Activated T-cell treated with anti-CD3 and anti-CD28 coated beads, Interleukin-2, amount 50 U/mL, for 72 hours (primary cell): ENCODE measurements at places on chromosomes 12 and 14.

DNA sequence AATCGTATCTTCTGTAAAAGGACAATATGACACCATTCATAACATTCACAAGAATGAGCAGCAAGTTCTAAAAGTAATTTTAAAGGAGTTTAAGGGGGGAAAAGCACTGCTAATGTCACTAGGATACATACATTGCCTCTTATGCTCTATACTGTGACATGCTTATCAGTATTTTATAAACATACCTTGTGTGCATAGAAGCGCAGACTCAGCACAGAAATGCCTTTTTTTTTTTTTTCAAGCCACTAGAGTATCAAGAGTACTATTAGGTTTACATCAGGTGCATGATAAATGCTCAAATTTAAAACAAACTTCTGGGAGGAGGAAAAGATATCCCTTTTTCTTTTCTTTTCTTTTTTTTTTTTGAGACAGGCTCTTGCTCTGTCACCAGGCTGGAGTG lies 13.6 kb upstream of the SMARCC2 start:
- DNase-seq = no peak

- DNase-seq = no peak
These were observed 15.5 kb upstream of the ENDOU start for GRCh38 chr12:47740606-47741339.

- DNase-seq = no peak
These were observed 164.1 kb downstream of the ATP23 start for GRCh38 chr12:58105225-58106119.

- DNase-seq = no peak
These were observed 202.3 kb upstream of the LMNTD1 start for GRCh38 chr12:25755136-25755970.

- DNase-seq = peak; percentile 72
These were observed 19.5 kb downstream of the ATF7IP start for GRCh38 chr12:14384783-14385638.

GRCh38 chr12:104786352-104786751 lies 171.7 kb downstream of the SLC41A2 start:
- no peak for DNase-seq

DNA sequence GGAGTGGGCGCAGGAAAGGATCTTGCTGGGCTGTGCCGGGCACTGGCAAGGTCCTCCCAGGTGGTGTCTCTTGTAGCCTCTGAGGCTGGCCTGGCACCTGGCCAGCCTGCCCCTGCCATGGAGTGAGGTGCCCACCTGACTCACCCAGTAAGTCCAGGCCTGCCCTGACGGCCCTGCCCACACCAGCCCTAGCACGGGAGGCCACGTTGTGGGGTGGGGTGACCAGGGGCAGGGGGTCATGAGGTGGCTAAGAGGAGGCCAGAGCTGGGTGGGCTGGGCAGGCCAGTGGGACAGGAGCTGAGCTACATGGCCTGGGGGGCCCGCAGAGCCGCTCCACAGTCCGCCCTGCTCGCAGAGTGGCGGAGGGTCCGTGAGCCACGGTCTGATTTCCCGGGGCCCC lies 45.4 kb downstream of the KIF26A start:
- no peak for DNase-seq

DNA sequence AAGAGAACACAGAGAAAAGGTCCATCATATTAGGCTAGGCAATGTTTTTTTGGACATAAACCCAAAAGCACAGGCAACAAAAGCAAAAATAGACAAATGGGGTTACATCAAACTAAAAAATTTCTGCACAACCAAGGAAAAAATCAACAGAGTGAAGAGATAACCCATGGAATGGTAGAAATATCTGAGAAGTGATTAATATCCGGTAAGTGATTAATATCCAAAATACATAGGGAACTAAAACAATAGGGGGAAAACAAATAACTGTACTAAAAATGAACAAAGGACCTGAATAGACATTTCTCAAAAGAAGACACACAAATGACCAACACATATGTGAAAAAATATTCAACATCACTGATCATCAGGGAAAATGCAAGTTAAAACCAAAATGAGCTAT lies 4.3 kb downstream of the STYK1 start:
- DNase-seq = no peak

DNA sequence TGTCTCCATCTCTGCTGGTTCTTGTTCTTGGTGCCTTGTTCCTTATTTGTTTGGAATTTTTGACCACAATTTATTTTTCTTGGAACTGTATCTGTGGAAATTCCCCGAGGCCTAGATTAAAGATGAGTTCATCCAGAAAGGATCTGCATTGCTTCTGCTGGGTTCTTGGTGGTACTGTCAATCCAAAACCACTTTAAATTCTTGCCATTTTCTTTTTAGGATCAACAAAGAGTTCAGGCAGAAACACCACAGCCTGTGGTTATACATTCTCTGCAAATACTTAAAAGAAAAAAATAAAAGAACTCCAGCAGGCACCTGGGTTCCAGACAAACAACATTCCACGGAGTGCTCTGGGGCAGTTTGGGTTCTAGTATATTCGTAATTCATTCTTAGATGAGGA lies 6.0 kb upstream of the VAMP1 start:
- no peak for DNase-seq

DNA sequence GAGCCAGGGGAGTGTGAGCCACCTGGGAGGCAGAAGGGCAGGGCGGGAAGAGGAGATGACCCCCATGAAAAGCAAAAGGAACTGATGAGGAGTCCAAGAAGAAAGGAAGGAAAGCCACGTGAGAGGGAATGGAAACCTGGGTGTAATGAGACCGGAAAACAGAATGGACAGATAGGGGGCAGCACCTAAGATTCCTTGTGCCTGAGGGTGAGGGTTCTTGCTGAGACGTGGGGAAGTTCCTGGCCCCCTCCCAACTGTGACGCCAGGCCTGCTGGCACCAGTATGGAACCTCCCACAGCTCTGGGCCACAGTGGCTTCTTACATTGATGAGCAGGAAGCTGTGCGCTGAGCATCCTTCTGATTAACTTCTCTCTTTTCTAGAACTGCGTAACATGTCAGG lies 30.8 kb downstream of the TTC7B start:
- no peak for DNase-seq

GRCh38 chr12:45703942-45704341 lies 25.6 kb upstream of the ARID2 start:
- no peak for DNase-seq

DNA sequence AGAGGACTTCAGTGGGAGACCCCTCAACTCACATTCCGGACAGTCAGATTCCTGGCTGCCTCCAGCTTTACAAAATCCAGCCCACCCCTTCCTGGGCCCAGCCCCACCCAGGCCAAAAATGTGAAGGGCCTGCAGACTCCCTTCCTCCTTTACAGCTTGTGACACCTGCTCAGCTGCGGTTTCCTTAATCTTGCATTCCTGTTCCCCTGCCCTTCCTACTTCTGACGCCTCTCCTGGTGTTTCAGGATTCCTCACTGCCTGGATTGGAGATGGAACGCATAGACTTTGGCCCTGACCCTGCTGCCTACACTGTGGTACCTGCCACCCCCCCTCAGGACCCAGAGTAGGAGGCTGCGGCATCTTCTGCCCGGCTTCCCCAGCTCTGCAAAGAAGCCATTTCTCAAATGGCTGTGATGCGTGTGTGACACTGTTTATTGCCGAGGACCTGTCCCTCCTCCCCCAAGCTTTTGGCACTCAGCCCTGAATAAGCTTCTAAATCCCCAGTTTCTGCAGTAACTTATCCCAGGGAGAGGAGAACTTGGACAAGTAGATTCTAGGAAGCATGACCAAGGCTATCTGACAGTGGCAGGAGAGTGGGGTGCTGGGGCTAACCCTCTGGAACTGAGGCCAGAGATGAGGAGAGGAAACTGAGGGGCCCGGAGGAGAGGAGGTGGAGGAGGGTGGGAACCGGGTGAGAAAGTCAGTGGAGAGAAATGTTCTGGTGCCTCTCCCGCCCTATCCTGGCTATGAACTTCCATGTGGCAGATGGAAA lies 24.9 kb upstream of the BCDIN3D start:
- DNase-seq = no peak

GRCh38 chr14:50344116-50344775 lies 32.1 kb downstream of the DMAC2L start:
- DNase-seq = peak; percentile 90

GRCh38 chr12:11704089-11704488 lies 54.6 kb downstream of the ETV6 start:
- no peak for DNase-seq

- no peak for DNase-seq
These were observed 30.7 kb downstream of the MAP4K5 start for GRCh38 chr14:50501642-50502041.

DNA sequence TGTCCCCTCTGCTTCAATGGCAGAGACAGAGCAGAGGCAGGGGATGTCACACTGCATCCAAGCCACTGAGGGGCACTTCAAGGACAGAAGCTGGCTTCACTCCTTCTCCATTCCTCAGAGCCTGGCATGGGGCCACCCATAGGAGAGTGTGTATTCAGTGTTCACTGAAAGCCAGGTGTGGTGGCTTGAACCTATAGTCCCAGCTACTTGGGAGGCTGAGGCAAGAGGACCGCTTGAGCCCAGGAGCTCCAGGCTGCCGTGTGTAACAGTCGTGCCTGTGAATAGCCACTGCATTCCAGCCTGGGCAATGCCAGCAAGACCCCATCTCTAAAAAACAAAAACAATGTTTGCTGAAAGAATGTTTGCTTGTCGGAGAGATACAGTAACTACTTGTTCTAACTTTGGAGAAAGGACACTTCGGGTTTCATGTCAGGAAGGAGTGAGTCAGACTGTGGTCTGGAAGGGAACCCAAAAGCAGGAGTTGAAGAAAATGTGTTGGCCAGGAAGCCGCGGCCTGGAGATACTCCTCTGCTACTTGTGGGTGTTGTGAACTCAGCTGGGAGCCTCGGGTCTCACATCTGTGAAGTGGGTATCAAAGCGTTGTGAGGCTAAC lies 43.4 kb downstream of the ELK3 start:
- peak; percentile 47 for DNase-seq

GRCh38 chr14:76514213-76514998 lies 138.5 kb downstream of the ESRRB start:
- DNase-seq = peak; percentile 4

- no peak for DNase-seq
These were observed 8.6 kb upstream of the NXPH4 start for GRCh38 chr12:57207731-57208630.

GRCh38 chr14:26216786-26217185 lies 381.0 kb downstream of the NOVA1 start:
- no peak for DNase-seq

DNA sequence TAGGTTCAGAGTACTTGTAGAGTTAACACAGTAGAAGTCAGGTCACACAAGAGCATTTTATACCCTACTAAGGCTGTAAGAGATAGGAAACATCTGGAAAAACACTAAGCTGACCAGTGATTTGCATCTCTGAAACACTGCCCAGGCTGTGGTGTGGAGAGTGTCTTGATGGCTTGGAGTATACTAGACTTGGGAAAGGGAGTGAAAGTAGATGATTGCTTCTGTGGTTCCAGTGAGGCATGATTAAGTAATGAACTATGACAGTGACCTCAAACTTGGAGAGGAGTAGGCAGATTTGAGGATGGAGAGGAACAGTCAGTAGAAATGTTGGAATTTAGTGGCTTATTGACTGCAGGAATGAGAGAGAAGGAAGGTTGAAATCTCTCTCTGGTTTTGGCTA lies 201.2 kb downstream of the FLRT2 start:
- DNase-seq = no peak

- DNase-seq = no peak
These were observed 55.6 kb upstream of the PTPRB start for GRCh38 chr12:70692681-70693288.

GRCh38 chr14:93142854-93143652 lies 27.3 kb upstream of the ITPK1 start:
- no peak for DNase-seq

DNA sequence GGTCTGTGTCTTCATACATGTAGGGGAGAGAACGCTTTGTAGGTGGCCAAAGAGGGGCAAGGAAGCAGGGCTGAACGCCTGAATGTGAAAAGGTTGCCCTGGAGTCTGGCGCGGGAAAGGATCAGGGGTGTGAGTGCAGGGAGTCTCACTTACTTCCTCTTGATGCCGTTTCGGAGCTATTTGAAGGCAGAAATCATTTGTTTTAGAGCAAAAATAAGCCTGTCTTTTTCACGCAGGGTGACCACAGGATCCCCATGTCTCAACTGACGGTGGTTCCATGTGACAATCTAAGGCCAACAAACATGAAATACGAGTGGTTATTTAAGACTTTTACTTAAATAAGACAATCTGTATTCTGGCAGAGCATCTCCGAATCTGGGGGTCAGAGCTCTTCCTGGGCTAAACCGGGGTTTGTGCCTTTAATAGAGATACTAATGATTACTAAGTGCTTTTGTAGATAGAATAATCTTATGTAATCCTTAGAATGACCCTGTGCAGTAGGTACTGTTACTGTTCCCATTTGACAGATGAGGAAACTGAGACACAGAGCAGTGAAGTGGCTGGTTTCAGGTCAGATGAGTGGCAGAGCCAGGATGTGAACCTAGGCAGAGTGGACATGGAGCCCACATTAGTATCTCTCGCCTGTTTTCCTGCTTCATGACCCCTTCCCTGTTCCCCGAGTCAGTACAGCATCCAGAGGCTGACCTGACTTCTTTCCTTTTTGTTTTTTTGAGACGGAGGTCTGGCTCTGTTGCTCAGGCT lies 1.9 kb downstream of the BRI3BP start:
- no peak for DNase-seq

DNA sequence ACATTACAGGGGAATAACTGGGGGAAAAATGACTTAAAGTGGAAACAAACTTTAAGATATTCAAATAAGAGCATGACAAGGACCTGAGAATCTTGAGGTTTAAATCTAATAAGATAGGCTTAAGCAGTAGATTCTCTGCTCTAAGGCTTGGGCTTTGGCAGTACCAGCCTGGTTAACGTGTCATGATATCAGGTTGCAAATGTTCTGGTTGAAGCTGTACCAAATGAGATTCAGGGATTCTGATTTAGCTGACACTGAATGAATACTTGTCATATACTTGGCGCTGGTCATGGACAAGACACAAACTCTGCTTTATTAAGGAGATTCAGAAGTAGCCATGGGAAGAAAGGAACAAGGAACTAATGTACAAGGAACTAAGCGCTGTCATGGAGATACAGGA lies 6.1 kb downstream of the TCP11L2 start:
- no peak for DNase-seq

GRCh38 chr14:28678887-28679286 lies 87.7 kb upstream of the FOXG1 start:
- DNase-seq = no peak

GRCh38 chr12:52573306-52573705 lies 337 bp downstream of the KRT74 start:
- DNase-seq = no peak

GRCh38 chr14:24156840-24157239 lies 4.2 kb upstream of the IRF9 start:
- DNase-seq = no peak

GRCh38 chr14:33726685-33727084 lies 224.2 kb downstream of the EGLN3 start:
- DNase-seq = no peak

- DNase-seq = no peak
These were observed 143.0 kb downstream of the RASSF9 start for GRCh38 chr12:85693093-85693665.

DNA sequence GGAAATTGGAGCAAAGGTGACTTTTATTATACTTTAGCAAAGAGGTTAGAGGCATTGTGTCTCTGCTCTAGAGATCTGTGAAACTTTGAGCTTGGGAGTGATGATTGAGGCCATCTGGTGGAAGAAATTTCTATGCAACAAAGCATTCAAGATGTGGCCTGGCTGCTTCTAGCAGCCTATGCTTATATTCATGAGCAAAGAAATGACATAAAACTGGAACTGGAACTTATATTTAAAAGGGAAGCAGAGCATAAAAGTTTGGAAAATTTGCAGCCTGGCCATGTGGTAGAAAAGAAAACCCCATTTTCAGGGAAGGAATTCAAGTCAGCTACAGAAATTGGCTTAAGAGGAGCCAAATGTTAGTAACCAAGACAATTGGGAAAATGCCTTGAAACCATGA lies 70.4 kb downstream of the SDR9C7 start:
- no peak for DNase-seq

GRCh38 chr12:109594556-109595317 lies 21.1 kb downstream of the MVK start:
- no peak for DNase-seq
